Stimulated activated CD4-positive, alpha-beta T cell treated with anti-CD3 and anti-CD28 coated beads, Interleukin-15, amount 100 ng/mL, for 1 hour (primary cell): ENCODE measurements at places on chromosomes 16 and 17.

DNA sequence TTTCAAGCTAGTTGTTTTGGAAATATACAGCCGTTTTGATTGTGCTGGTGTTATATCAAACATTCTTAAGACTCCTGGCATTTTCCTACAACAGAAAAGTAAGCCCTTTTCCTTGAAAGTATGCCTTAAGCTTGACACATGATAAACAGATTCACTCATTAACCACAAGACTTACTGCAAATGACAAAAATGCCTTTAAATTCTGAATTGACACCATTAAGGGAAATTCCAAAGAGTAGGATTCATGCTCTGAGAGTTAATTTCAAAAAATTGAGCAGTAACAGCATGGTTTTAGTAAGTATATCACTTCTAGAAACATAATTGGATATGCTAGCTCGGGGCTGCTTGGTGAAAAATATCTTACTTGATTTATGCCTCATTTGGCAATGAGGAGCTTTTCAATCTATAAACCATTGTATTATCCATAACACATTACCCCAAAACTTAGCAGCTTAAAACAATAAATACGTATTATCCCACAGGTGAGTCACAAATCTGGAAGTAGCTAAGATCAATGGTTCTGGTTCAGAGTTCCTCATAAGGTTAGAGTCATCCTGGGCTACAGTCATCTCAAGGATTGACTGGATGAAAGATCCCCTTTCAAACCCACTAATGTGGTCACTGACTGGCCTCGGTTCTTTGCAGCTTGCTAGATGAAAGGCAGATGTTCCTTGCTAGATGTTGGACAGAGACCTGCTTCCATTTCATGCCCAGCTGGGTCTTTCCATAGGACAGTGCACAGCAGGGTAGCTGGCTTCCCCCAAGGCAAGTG lies 8.2 kb upstream of the PHAF1 start:
- no peak for DNase-seq

GRCh38 chr16:4052801-4053293 lies 63.4 kb downstream of the ADCY9 start:
- no peak for DNase-seq

- DNase-seq, result no peak
Measured at GRCh38 chr17:81200695-81201580, 21.8 kb downstream of the CEP131 start.

- DNase-seq, result no peak
Measured at GRCh38 chr17:39579318-39580081, 28.2 kb downstream of the NEUROD2 start.
